ENCODE measurements at places on chromosomes 6 and 20.

DNA sequence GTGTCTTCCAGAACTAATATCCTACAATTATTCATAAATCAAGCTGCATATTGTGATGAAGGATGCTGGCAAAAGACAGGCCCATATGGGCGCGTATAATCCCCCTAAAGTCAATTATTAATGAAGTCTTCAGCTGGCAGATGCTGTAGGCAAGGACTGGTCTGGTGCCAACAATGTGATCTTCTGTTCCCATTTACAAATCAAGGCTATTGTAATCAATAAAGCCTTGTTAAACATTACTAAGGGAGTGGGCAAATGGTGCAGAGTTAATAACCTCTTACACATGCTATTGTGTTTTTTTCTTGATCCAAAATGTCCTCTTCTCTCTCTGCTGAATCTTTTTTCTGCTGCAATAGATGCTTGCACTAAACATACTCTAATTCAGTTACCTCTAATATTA, 119.0 kb downstream of the ALDH8A1 start:
- no peak for DNase-seq

DNA sequence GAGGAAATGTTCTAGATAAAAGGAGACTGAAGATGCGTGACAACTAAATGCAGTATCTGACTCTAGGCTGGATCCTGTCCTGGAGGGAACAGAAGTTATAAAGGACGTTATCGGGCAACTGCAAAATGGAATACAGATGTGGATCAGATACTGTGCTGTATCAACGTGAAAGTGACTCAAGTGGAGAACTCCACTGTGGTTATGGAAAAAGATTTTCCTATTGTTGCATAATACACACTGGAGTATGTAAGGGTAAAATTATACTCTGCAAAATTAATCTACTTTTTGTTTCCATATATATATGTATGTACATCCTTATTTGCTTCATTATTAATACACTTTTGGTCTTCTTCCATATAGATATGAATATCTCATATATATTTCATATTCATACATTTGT, 654.0 kb downstream of the QKI start:
- no peak for DNase-seq

- peak; percentile 39 for DNase-seq
These were observed 5.3 kb upstream of the HSPA1B start for GRCh38 chr6:31822036-31822821.

- no peak for DNase-seq
These were observed 246.2 kb downstream of the PHF3 start for GRCh38 chr6:63881791-63882190.

- no peak for DNase-seq
These were observed 130.8 kb upstream of the PTPRT start for GRCh38 chr20:43320536-43320935.

DNA sequence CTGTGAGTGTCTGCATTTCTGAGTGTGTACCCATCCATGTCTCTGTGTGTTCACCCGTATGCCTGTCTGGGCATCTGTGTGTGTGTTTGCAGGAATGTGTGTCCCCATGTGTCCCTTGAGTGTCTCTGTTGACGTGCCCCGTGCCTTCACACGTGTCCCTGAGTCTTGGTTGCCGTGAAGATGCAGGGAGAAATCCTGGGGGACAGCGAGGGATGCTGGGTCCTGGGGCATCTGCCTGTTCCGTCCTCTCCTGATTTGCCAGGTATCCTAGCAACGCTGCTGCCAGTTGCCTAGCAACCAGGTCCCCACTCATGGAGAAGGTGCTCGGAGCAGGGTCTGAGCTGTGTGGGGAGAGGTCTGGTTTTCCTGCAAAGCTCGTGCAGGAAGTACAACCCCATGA, 6.0 kb upstream of the LKAAEAR1 start:
- no peak for DNase-seq

DNA sequence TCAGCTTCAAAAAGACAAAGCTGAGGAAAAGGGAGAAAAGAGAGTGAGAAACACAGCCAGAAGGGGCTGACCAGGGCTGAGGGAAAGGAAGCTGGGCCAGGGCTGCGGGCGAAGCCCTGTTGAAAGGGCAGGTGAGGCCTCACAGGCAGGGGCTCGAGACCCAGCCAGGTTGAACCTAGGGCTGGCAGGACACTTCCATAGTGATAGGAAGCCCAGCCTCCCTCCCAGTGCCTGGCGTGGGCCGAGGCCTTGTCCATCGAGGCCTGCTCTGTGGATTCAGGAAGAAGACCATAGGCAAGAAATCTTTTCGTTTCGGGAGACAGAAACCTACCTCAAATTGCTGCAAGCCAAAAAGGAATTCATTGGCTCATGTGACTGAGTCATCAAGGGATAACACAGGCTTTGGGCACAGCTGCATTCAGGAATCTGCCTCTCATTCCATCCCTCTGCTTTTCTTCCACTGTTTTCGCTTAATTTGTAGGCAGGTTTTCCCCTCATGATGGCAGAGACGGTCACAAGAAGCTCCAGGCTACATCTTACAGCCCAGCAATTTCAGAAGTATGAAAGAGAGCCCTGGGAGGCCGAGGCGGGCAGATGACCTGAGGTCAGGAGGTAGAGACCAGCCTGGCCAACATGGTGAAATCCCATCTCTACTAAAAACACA, 311.1 kb upstream of the SULF2 start:
- DNase-seq, result no peak

GRCh38 chr6:148231572-148231971, 111.1 kb upstream of the SASH1 start:
- DNase-seq, result no peak

DNA sequence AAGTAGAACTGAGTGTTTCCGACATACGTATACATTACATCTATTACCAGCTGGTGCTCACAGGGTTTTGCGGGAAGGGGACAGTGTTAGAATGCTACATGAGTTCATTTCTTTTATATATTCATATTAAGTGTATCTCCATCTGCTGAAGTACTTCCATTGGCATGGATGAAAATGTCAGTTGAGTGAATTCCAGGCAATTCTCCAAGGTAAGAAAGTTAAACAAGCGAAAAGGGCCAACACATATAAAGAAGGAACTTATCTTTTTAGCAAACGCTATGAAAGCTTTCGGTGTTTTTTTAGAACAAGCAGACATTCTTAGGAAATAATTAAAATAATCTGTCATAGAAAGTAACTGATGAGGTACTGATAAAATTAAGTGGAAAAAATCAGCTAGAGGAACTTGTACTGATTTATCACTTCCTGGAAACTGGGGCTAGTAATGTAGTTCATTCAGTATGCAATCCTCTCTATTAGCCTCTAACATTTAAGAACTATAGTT, 34.6 kb downstream of the RNF146 start:
- no peak for DNase-seq

- DNase-seq, result no peak
These were observed 115.9 kb downstream of the KLHL32 start for GRCh38 chr6:97040355-97040860.

DNA sequence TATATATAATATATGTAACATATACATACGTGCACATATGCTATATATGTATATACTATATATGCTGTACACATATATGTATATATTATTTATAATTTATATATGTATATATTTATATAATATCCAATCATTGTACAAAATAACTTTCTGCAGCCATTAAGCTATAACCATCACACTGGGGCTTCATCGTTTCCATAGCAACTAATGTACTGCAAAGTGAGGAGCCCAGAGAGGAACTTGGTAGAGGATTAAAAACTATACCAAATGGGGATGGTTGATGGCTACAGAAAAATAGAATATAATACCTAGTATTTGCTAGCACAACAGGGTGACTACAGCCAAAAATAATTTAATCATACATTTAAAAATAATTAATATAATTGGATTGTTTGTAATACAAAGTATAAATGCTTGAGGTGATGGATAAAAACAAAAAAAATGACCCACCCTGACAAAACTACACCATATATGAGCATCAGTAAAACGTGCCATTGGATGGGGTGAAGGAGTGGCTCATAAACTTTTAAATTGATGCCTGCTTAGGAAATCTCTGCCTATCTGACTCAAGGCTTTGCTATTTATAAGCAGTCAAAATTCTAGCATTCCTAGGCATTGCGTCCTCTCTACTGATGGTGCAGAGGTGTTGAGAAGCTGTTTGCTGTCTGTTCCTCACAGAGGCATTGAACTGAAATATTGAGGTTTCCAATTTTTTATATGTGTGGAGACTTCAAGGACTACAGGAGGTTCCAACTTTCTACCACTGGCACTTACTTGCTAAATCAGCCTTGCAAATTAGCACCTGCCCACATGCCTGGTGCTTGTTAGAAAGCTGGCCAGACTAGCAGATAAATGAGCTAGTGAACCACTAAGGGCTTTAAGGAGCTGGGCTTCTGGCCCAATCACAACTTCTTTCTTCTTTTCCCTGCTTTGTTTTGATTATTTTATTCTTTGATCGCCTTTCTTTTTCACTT, 190.1 kb downstream of the SCP2D1 start:
- DNase-seq, result no peak

GRCh38 chr20:20395903-20396568, 28.1 kb downstream of the INSM1 start:
- DNase-seq, result no peak

DNA sequence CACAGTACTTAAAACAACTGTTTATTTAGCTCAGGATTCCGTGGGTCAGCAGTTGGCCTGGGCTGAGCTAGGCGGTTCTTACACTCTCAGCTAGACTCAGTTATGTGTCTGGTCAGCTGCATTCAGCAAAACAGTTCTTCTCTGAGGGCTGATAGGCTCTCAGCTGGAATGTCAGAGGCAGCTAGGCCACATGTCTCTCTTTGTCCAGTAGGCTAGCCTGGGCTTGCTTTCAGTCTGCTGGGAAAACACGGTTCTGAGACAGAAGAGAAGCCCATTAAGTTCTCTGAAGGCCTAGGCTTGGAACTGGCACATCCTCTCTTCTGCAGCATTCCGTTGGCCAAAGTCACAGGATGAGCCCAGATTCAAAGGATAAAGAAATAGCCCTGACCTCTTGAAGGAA, 65.6 kb downstream of the TULP4 start:
- DNase-seq, result no peak

DNA sequence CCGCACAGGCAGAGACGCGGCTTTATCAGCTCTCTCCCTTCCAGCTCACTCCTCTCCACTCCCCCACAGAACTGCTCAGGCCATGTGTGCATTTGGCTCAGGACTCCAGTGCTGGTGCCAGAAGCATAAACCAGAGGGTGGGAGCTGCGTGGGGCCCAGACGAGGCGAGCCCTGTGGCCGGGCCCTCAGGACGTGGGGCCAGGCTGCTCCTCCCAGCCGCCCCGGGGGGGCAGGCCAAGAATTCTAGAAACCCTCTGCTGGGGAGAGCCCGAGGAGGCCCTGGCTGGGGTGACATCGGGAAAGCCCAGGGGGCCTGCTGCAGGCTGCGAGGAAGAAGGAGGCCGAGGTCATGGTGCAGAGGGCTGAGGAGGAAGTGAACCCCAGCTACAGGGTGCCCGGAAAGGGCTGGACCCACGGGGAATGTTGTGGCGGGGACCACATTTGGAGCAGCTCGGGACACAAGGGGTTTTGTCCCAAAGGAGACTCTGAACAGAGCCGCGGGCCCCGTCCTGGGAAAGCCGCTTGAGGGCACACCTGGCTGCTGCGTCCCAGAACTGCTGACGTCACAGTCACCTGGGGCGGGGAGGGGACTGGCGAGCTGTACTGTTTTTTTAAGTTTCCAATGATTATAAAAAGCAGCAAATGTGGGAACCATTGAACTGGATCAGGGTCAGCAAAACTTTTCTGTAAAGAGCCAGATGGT, 107.1 kb downstream of the BANF2 start:
- DNase-seq, result no peak

DNA sequence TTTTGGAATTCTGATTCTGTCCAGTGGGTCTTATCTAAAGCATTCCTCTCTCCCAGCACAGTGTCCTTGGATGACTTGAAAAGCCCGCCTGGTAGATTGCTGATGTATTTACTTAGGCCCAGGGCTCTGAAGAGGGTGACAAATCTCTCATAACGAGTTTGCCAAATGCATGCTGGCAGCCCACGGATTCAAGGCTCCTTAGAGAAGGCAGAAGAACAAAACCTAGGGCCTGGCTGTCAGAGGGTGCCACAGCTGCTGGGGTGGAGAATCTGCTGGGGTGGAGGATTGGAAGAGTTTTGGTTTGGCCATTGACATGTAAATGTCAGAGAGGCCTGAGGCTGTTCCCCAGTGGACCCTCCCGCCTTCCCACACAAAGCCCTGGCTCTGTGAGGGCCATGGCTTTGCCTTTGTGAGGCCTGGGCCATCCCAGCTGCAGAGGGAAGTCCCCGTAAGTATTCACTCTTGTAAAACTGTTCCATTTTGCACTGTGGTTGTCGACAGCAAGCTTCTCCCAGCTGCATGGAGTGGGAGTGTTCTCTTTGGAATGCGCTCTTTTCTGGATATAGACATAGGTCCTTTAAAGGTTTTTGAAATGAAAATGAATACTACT, 50.3 kb downstream of the ANKRD6 start:
- no peak for DNase-seq

DNA sequence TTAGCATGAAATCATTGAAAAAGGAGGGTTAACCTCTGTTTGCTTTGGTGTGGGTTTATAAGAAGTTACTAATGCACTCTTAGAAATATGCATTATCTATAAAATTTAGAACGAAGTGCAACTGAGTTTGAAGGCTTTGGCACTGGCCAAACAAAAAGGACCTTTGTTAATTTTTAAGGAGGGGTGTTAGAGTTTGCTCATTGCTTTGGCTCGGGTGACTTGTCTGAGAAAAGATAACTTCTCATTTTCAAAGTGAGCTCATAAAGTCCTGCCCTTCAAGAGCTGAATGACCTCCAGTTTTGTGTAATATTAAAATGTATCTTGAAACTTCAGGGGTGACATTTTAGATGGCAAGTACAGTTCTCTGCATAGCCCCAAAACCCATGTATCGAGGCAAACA, 25.9 kb downstream of the NEDD9 start:
- DNase-seq, result no peak

DNA sequence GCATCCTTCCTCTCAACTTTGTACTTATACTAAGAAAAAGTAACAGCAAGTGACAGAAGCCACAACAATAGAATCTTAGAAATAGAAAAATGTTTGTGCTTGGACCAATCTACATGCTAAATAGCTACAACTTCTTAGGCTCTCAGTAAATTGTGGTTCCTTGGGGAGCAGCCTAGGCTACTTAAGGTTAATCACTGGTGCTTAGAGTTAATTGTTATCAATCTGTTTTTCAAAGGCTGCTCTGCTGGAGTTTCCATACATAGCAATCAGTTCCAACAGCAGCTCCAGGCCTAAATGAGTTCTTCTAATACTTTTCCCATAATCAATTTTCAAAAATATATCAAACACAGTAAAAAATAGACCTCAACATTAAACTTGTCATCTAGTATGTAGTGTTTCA, 571.4 kb downstream of the EPHA7 start:
- no peak for DNase-seq

DNA sequence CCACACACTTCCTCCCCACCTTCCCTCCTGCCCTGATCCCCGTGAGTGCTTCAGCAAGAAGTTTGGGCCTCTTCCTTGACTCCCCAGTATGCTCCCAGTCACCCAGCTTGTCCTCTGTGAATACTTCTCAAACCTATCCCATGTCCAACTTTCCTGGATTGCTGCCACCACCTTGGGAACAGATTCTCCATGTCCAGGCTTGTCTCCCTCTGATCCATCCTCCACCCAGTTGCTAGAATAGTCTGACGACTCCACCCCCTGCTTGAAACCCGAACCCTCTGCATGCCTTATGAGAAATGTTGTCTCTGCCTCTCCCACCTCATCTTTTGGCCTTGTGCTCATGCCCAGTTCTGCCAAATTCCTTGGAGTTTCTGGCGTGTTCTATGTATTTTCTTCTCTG, 108.0 kb downstream of the PPP1R14C start:
- DNase-seq, result no peak
